ENCODE measurements at places on chromosomes 2 and 18.
A peak's percentile ranks its signal among the peaks of the same experiment; 100 is the strongest.

DNA sequence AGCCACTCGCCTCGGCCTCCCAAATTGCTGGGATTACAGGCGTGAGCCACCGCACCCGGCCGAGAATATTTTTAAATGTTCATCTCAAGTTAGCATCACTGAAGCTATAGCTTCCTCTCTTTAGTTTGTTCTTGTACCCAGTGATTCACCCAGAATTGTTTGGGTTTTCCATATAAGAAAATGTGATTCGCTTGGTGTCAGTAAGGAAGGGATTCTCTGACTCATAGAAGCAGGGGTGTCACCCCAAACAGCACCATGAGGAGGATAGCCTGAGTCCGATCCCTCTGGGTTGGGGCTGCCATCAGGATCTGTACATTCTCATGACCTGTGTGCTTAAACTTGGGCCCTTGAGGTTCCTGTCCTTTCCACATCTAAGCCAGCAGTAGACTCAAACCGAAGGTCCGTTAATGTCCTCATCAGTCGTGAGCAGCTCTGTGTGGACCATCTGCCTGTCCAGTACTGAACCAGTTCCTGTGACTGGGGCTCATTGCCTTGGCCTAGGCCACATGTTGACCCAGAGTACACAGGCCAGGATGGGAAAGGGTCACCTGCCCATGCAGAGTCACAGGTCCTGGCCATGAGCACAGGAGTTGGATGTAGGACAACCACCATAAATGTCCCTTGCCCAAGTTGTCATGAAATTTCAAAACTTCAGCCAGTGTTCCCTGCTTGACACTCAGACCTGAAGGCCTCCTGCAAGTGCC is 311.9 kb downstream of the GBX2 start:
- peak; percentile 86 for DNase-seq

GRCh38 chr18:35974181-35974580 is 1.7 kb downstream of the RMP24 start:
- no peak for DNase-seq

- no peak for DNase-seq
Measured at GRCh38 chr2:15965564-15966019, 25.2 kb downstream of the MYCN start.

- DNase-seq: no peak
Measured at GRCh38 chr2:85112906-85113625, 20.1 kb upstream of the TCF7L1 start.

GRCh38 chr2:175207741-175208438 is 26.4 kb upstream of the ATP5MC3 start:
- no peak for DNase-seq

DNA sequence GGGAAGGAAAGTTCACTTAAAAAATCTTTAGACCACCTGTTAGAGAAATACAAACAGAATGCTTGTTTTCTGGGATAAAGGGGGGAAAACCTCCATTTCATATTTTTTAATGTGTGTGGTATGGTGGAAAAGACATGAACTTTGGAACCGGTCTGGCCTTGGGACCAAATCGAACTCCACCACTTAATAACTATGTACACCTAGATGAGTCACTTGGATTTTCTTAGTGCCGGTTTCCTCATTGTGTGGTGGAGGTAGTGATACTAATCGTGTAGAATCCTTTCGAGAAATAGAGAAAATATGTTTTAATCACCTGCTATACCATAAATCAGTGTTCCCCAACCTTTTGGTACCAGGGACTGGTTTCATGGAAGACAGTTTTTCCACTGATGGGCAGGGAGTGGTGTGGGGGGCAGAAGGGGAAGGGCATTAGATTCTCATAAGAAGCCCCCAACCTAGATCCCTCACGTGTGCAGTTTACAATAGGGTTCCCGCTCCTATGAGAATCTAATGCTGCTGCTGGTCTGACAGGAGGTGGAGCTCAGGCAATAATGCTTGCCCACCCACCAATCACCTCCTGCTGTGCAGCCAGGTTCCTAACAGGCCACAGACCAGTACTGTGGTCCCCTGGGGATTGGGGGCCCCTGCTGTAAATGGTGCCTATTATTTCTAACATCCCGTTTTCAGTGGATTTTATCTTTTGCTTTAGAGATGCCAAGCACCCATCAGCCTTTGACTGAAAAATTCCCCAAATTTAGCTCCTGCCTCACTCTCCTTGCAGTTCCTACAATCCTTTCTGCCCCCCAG is 308.8 kb downstream of the PRKCE start:
- DNase-seq: no peak

DNA sequence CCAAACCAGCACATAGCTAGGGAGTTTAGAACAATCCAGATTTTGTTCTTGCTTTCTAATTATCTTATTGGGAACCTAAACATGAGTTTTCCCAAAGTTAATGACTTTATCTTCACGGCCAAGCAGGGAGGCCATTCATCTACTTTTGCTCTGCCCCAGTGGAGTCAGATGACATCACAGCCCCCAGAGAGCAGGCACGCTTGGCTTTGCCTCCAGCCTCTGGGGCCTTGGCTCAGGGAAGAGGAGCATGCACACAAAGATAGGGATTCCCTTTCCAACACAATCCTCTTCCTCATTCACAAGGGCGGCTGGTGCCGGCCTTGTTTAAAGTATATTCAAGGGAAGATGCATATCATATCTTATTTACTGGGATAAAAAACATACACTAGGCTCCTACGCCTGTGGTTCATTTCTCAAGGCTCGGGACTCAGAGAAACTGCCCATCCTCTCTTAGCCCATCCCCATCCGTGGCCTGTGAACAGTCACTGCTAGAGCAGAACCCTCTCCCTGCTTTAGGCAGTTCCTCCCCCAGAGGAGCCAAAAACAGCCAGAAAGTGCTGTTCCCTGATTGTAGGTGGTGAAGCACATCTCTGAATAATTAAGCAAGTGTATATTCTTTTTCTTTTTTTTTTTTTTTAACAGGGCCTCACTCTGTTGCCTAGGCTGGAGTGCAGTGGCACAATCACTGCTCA is 21.2 kb downstream of the TGFA start:
- no peak for DNase-seq

- peak; percentile 92 for DNase-seq
Measured at GRCh38 chr2:239393941-239394340, 6.9 kb downstream of the HDAC4 start.

DNA sequence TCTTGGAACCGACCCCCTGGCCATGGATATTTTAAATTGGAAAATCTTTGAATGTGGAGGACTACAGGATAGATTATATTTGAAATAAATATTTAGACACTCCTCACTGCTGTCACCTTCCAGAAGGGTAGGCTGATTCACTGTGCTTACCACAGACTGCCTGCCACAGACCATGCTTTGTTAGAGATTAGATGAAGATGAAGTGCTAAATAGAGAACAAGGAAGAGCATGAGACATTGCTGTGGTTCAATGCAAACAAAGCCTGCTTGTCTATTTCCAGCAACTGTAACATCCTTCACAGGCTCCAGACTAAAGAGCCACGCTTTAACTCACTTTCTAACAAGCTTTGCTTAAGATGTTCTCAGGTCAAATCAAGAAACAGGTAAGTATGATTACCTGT is 81.0 kb upstream of the TMEM17 start:
- DNase-seq: no peak

DNA sequence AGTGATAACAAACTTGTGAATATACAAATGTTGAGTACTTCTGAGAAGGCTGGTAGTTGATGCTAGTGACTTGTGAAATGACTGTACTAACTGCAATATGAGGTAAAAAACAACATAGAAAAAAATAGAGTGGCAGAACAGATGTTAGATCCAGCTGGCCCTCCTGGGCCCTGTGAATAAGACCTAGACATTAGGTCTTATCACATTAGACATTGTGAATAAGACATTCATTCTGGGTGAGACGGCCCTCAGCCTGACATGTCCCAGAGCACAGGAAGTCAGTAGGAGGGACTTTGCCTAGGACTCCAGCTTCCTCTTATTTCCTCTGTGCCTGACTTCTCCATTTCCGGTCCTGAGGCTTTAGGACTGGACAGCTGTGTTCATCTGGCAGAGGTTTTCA is 22.9 kb downstream of the DOK1 start:
- no peak for DNase-seq

DNA sequence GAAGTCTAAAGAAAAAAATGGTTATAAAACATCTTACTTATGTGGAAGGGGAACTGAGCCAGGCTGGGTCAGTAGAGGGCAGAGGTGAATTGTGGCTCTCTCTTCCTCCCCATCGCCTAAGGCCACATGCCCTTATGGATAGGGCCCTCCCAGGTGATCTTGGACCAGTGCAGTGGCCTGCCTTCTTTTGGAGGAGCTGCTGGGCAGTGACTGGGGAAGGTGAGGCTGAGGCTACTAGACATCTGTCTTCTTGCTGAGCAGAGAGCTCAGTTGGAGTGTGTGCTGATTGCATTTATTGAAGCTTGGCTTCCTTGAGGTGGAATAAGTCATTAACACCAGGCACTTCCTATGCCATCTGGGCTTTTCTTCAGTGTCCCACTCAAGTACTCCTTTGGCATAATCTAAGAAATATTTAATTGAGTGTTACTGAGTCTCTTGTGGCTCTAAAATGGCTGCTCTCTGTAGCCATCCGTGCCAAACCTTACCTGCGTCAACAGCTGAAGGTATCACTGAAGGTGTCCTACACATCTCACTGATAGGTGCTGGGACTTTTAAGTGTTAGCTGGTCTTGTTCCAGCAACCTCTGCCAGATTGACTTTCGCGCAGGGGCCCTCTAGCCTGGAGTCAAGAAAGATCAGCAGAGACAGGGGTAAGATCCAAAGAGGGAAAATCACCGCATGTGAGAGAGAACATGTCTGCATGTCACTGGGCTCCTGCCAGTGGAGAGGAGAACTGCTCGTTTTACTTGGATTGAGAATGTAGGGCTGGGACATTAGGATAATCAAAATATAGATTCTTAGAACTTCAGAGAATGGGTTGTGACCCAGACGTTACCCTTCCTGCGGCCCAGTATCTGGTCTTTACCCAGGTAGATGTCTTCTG is 256.1 kb downstream of the LTBP1 start:
- no peak for DNase-seq

All from osteoblast (primary cell).